ENCODE measurements at places on chromosomes 7 and 10.

GRCh38 chr10:102514487-102515311, 10.9 kb downstream of the SUFU start:
- no peak for DNase-seq

- DNase-seq = no peak
Observed at GRCh38 chr10:130867446-130868194, 443.9 kb downstream of the TCERG1L start.

GRCh38 chr10:51416494-51416893, 282.9 kb downstream of the CSTF2T start:
- no peak for DNase-seq

- DNase-seq = peak; percentile 79
Observed at GRCh38 chr7:94394437-94395140, at the start of gene COL1A2. COL1A2 (plus strand) TSS chr7:94394895; CDS start chr7:94395032, 137 bp downstream.

GRCh38 chr10:76358743-76359395, 927.4 kb downstream of the LRMDA start:
- no peak for DNase-seq

GRCh38 chr7:13990984-13991790, 1.7 kb upstream of the ETV1 start:
- peak; percentile 99 for DNase-seq

- DNase-seq = peak; percentile 95
Observed at GRCh38 chr7:98470485-98471240, 69.8 kb upstream of the BAIAP2L1 start.
